ENCODE measurements at places on chromosomes 13 and 19.
A peak's percentile ranks its signal among the peaks of the same experiment; 100 is the strongest.

GRCh38 chr13:79196366-79196765 is 209.7 kb downstream of the RBM26 start:
- DNase-seq, result no peak

DNA sequence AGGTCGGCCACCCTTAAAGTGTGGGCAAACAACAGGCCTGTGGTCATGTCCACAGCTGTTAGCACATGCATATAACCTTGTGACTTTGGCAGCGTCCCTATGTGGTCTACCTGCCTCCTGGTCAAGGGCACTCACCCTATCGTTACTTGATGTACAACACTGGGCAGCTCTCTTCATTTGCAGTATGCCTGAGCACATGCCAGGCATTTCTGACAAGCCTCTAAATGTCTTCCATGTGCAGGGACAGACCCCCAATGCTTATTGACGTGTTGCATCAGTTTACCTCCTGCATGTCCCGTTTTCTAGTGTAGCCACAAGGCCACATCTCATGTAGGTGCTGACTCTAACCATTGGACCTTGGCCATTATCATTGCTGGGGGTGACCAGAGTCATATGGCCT is 731.7 kb upstream of the MIR17HG start:
- DNase-seq, result no peak

- no peak for DNase-seq
These were observed 27.7 kb downstream of the STK24 start for GRCh38 chr13:98549006-98549727.

DNA sequence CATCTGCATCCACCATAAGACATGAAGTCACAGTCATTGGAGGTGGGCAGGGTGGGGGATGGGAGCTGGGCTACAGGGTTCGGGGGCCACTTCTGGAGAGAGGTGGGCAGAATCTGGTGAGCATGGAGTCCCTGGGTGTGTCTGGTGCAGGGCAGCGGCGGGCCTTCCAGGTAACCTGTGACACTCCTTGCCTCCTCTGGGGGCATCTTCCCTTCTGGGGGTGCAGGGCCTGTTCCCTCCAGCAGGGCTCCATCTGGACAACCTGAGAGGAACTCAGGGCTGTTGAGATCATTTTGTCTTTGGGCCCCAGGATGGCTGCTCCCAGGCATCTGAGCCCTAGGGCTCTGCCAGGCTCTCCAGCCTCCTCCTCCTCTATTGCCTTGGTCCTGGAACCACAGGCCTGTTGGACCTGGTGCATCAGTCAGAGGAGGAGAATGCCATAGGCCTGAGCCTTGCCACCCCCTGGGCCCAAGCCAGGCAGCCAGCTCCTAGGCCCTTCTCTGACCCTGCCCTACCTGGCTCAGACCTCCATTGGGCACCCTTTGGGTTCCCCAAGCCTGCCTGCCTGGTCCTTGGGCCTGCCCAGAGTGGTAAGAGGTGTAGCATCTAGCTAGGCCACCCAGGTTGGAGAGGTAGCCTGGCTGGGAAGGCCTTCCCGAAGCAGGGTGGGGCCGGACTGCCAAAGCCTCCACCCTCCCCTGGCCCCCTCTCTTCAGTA is 13.4 kb downstream of the LYL1 start:
- no peak for DNase-seq

GRCh38 chr13:66635526-66635925 is 594.6 kb downstream of the PCDH9 start:
- peak; percentile 96 for DNase-seq

- DNase-seq, result no peak
These were observed 69.0 kb downstream of the PCDH9 start for GRCh38 chr13:67161176-67161575.

- DNase-seq, result no peak
These were observed 41.8 kb downstream of the EFNB2 start for GRCh38 chr13:106493533-106494220.

DNA sequence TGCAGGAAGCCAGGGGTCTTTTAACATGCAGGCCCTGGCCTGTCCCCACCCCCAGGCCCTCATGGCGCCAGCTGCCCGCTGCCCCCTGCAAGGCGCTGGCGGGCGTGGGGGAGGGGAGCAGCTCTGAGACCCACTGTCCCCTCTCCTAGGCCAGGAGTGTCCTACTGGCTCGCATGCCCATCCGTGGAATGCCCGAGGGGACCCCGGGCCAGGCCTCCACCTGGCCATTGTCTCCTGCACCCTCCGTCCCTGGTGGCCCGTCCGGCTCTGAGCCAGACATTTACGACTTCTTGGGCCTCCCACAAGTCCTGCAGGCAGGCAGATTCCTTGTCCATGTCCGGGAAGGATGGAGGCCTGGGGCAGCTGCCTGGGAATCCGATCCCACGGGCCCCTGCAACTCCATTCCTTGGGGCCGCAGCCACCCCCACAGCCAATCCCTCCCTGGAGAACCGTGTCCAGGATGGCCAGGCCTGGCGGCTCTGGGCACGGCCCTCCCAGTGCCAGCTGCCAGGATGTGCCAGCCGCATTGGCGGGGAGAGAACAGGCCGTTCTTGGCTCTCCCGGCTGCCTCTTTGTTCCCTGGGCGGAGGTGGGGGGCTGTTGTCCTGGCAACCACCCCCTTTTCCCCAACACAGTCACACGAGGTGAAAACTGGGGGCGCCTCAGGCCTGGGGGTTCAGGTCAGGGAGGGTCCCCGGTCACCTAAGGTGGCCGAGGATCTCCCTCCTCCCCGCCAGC is 10.5 kb upstream of the PLIN3 start:
- DNase-seq, result no peak

DNA sequence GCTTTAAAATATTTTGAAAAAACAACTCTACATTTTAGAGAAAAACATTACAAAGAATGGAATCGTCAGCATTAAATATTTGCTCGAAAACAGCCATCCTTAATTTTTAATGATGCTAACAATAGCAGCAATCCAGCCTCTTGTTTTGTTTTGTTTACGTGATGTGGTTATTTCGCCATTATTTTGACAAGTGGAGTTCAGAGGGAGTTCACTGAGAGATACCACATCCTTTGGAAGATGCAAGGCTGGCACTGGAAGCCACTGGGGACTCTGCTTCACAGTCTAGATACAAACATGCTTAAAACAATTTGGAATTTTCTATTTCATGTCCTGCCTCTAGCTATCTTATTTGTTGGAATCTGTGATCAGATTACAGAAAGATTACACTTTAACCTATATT is 556.3 kb downstream of the PCDH17 start:
- DNase-seq, result no peak

DNA sequence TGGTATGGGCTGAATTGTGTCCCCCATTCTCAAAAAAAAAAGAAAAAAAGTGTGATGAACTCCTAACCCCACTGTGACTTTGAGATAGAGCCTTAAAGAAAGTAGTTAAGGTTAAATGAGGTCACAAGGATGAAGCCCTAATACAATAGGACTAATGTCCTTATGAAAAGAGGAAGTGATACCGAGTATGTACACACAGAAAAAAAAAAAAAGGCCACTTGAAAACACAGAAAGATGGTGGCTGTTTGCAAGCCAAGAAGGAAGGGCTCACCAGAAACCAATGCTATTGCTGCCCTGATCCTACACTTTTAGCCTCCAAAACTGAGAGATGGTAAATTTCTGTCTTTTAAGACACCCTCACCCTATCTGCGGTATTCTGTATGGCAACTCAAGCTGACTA is 955.6 kb downstream of the PCDH17 start:
- no peak for DNase-seq

DNA sequence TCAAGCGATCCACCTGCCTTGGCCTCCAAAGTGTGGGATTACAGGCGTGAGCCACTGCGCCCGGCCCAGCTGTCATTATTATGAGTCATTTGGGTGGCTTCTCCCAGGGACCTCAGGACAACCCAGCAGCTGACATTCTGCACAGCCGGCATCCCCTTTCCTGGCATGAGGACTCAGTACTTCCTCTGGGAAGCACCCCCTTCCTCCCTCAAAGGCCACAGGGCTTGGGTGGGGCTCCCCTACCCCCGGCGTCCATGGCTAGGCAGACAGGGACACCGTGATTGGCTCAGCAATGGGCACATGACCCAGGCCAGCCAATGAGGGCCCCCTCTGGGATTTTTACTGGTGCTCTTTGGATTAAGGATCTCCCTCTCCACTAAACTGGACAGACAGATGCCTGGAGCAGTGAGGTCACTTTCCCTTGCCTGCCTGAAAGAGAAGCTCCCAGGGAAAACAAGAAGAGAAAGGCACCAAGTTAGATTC is 6.0 kb downstream of the KANK2 start:
- peak; percentile 75 for DNase-seq

GRCh38 chr13:66264971-66265370 is 965.2 kb downstream of the PCDH9 start:
- DNase-seq, result no peak

DNA sequence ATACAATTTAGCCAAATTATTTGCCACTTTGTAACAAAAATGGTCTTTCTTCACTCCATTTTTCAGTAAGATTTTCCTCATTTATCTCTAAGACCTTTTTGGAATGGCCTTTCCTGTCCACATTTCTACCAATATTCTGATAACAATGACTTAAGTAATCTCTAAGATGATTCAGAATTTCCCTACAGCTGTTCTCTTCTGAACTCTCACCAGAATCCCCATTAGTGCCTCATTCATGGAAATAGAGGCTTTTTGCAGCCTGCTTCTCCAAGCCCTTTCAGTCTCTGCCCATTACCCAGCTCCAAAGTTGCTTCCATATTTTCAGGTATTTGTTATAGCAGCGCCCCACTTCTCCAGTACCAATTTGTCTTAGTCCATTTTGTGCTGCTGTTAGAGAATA is 867.0 kb downstream of the GPC5 start:
- no peak for DNase-seq

- DNase-seq, result no peak
These were observed 196.8 kb downstream of the RAP2A start for GRCh38 chr13:97630725-97631124.

DNA sequence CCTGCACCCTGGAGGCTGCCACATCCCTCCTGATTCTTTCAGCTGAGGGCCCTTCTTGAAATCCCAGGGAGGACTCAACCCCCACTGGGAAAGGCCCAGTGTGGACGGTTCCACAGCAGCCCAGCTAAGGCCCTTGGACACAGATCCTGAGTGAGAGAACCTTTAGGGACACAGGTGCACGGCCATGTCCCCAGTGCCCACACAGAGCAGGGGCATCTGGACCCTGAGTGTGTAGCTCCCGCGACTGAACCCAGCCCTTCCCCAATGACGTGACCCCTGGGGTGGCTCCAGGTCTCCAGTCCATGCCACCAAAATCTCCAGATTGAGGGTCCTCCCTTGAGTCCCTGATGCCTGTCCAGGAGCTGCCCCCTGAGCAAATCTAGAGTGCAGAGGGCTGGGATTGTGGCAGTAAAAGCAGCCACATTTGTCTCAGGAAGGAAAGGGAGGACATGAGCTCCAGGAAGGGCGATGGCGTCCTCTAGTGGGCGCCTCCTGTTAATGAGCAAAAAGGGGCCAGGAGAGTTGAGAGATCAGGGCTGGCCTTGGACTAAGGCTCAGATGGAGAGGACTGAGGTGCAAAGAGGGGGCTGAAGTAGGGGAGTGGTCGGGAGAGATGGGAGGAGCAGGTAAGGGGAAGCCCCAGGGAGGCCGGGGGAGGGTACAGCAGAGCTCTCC is 6.9 kb upstream of the CEACAM5 start:
- DNase-seq, result no peak

- DNase-seq, result no peak
These were observed 810.4 kb downstream of the DACH1 start for GRCh38 chr13:71056581-71056980.

DNA sequence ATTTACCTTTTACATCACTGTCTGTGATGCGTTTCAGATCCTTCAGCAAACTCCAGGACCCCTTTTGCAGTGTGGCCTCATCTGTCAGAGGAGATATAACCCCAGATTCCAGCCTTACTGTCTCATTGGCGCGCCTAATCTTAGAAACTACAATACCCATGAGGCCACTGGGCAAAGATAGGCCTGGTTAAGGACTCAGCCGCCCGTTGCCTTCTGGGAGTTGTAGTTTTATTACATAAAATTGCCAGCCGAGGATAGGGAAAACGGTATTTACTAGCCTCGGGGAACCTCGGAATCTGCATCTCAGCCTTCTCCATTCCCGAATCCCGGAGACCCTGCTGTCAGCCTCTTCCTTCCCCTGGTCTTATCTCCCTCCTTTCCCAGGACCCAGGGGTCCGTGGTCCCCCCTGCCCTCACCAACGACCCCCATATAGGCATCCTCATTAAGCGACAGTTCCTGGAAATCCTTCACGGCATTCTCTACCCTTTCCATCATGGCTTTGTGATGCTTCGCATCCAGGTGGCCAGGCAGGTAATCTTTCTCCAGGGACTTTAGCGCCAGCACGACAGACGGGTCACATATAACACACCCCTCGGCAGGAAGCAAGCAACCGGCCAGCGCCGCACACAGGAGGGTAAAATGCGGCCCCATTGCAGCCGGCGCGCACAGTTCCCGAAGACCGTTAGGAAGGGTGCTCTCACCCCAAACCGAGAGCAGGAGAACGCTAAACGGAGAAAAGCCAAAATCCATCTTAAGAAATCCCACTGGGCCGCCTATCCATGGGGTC is 1.3 kb downstream of the IZUMO1 start:
- DNase-seq, result peak; percentile 65

- DNase-seq, result no peak
These were observed 9.6 kb downstream of the GRAMD1A start for GRCh38 chr19:35009424-35010415.

- DNase-seq, result no peak
These were observed at the start of gene BTBD2 for GRCh38 chr19:2015608-2015950. BTBD2 (minus strand) TSS chr19:2015714; CDS start chr19:2015703, 11 bp downstream.

DNA sequence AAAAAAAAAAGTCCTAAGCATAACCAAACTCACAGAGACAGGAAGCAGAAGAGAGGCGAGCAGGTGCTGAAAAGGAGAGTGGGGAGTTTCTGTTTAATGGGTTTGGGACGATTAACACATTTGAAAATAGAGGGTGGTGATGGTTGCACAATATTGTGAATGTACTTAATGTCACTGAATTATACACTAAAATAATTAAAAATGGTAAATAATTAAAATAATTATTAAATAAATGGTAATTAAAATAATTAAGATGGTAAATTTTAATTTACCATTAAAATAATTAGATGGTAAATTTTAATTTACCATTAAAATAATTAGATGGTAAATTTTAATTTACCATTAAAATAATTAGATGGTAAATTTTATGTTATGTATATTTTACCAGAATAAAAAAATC is 74.8 kb upstream of the XPO4 start:
- DNase-seq, result no peak

DNA sequence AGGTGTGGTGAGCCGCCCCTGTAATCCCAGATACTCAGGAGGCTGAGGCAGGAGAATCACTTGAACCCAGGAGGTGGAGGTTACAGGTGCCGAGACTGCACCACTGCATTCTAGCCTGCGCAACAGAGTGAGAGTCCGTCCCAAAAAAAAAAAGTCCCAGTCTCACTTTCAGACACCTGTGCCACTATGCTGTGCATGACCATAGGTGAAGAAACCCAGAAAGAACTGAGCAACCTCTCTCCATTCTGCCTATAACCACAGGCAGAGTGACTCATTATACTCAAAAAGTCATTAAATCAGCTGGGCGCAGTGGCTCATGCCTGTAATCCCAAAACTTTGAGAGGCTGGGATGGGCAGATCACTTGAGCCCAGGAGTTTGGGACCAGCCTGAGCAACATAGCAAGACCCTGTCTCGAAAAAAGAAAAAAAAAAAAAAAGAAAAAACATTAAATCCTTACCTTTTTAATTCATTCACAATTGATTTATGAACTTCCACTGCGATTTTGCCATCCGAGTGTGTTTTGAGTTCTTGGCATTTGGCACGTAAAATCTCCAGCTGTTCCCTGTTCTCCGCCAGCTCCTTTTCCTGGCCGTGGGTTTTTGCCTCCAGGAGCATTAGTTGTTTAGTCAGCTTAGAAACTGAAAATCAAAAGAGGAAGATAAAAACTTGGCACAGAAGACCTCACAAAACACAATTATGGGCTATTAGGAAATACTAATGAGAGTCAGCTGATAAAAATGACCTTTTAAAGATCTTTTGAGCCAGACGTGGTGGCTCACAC is 45.5 kb upstream of the SLC7A9 start:
- DNase-seq, result no peak

- no peak for DNase-seq
These were observed 324.4 kb downstream of the LMO7 start for GRCh38 chr13:75960538-75960994.

All from kidney capillary endothelial cell (primary cell).